Ammon's horn (tissue), 1 donor: ENCODE measurements at places on chromosomes 1 and 21.

- DNase-seq, result peak; percentile 87
Measured at GRCh38 chr1:152052606-152053005, 15.8 kb upstream of the S100A11 start.

- no peak for DNase-seq
Measured at GRCh38 chr21:42632336-42632751, 21.1 kb upstream of the PDE9A start.

GRCh38 chr1:233544304-233544703 is 69.6 kb upstream of the KCNK1 start:
- no peak for DNase-seq

GRCh38 chr21:34913811-34914210 is 135.3 kb downstream of the RUNX1 start:
- no peak for DNase-seq

GRCh38 chr1:5949085-5949760 is 43.0 kb downstream of the NPHP4 start:
- no peak for DNase-seq

- peak; percentile 87 for DNase-seq
Measured at GRCh38 chr1:111920221-111921024, 69.0 kb downstream of the KCND3 start.

GRCh38 chr1:24074817-24075589 is 36.9 kb downstream of the MYOM3 start:
- DNase-seq, result no peak

GRCh38 chr1:152777510-152778137 is 2.7 kb downstream of the LCE1F start:
- no peak for DNase-seq

GRCh38 chr1:33185541-33185940 is 3.7 kb upstream of the TRIM62 start:
- DNase-seq, result no peak

GRCh38 chr1:117398957-117399356 is 31.7 kb downstream of the MAN1A2 start:
- DNase-seq, result no peak

DNA sequence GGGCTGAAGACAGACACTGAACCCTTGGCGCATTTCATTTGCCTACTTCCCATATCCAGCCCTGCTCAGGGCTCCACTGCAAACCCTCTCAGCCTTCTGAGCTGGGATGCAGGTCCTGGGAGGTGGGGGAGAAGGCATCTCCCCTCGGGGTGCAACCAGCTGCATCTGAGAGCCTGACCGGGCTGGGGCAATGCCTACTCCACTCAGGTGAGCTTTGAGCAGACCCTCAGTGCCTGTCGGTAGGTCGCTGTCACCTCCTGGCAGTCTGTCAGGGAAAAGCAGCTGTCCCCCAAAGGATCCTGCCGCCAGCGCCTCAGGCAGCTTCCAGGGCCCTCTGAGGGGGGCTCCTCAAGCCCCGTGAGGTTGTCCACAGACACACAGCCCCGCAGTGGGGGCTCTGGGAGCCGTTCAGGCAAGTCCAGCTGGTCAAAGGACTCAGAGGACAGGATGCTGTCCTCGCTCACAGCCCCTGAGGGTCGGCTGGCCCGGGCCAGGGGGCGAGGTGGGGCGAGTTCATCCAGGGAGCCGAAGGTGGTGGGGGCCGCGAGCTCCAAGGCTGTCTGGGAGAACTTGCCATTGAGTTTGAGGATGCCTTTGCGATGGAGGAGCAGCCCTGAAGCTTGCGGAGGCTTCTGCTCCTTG is 18.2 kb downstream of the NUAK2 start:
- DNase-seq, result no peak

- DNase-seq, result peak; percentile 10
Measured at GRCh38 chr1:167713330-167714081, 8.3 kb upstream of the MPZL1 start.

DNA sequence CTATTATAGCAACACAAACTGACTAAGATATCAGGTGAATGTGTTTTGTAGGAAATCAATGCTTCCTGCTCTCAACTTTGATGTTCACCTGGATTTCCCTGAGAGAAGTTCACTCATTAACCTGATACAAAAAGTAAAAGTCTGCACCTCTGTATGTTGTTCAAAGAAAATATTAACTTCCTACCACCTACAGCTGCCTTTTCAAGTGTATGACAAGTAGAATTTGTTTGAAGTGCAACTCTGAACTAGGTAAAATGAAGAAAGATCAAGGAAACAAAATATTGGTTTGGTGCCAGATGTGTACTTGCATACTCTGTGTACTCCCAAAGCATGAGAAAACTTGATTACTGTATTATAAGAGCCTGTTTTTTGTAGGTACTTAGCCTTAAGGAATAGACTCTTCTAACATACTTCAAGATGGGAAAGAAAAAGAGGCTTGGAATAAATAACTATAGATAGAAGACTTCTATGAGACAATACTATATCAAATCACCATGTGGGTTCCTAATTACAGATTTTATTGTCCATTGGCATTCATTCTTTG is 193.4 kb downstream of the APP start:
- no peak for DNase-seq

- no peak for DNase-seq
Measured at GRCh38 chr21:45872471-45872870, 109.1 kb upstream of the COL6A1 start.

- DNase-seq, result no peak
Measured at GRCh38 chr1:31984419-31985347, 29.0 kb upstream of the KHDRBS1 start.

- DNase-seq, result no peak
Measured at GRCh38 chr1:41860214-41860613, 58.5 kb downstream of the HIVEP3 start.

GRCh38 chr1:214514032-214514818 is 37.2 kb downstream of the PTPN14 start:
- DNase-seq, result no peak
